GM12892 (cell line): ENCODE measurements at places on chromosomes 5 and 9.

DNA sequence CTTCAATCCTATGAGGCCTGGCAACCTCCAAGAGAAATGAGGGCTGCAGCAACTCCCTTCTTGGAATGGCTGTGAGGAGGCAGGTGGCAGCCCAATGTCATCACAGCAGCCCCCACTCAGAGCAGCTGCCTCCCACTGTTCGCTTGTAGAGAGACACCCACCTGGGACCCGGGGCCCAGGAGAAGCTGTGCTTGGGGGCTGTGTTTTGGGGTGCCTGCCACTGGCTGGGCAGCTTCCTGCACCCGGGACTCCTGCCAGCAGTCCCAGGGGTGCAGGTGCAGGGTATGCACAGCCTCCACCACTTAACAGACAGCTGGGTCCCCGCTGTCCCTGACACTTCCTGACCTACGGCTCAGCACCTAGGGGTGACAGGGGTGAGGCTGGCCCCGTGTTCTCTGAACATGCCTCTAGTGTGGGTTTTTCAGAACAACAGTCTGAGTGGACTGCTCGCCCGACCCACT lies 26.2 kb downstream of the NIPAL4 start:
- DNase-seq = no peak

- DNase-seq = no peak
These were observed 162.6 kb upstream of the DMRT1 start for GRCh38 chr9:678897-679296.

GRCh38 chr9:112819635-112820496 lies 69.3 kb downstream of the SNX30 start:
- DNase-seq = no peak

DNA sequence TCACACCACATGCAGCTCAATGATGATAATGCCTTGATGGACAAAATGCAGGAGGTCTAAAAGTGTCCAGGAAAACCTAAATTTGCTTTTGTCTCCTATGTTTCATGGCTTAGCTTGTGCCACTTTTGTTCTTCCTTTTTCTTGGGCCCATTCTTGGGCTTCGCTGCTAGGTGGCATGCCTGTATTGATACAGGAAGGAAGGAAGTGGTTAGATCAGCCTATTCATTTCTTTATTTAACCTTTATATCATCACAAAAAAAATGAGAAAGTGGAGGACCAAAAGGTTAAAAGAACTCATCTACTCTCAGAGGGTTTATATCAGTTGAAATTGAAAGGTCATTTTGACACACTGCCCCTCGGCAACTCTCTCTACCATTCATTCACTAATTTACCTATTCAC lies 260.2 kb downstream of the ARHGAP26 start:
- no peak for DNase-seq

DNA sequence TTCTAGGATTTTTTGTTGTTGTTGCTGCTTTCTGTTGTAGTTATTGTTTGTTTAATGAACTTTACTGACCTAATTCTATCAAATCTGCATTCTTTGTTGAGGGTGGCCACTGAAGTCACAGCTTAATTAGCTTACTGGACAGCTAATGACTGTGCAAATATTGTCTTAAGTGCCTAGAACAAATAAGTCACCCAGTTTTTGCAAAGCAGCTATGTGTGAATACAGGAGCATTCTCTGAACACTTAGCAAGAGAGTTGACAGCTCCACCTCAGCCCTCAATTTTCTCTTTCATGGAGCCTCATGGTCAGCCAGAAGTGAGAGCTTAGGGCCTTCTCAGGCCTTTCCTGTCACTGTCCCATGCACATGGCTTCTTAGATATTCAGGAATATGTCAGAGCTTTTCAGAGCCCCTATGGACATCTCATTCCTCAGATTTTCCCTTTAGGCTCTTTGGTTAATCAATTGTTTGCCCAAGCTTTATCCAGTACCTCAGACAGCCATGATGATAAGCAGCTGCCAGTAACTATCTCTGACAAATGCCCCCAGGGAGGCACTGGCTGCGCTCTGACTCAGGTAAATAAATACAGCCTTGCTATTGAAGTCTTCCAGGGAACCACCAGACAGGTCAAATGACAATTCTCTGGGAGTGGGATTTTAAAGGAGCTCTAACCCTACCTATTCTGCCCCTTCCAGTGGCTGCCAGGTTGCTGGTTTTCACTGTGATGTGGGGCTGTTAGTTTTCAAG lies 241.4 kb upstream of the IL12B start:
- no peak for DNase-seq

DNA sequence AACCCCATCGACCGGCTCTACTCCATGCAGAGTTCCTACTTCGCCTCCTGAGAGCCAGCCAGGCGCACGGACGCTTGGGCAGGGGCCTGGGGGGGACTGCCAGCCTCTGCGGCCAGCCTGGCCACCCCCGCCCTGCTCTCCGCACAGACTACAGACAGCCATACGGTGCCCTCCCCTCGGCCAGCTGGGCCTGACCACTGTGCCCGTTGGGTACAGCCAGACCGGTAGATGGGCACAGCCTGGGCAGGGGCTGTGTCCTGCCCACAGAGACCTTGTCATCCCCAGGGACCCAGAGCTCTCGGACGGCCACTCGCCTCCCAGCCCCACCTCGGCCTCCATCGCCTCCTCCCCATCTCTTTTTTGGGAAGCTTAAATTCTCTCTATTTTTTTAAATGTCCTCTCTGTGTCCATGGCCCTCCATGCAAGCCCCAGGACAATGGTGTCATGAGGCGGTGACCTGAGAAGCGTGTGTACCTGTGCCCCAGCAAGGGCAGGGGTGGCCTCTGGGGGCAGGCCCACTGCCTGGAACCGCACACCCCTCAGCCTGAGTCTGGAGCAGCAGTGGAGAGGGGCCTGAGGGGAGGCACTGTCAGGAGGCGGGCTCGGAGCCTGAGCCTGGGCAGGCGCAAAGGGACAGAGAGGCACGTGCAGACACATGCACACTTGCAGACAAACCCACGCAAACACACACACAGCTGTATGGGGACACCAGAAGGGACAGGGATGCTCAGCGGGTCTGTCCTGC lies 82.8 kb downstream of the LMX1B start:
- peak; percentile 12 for DNase-seq

GRCh38 chr5:115623658-115624057 lies 2.2 kb downstream of the TMED7 start:
- DNase-seq = no peak

DNA sequence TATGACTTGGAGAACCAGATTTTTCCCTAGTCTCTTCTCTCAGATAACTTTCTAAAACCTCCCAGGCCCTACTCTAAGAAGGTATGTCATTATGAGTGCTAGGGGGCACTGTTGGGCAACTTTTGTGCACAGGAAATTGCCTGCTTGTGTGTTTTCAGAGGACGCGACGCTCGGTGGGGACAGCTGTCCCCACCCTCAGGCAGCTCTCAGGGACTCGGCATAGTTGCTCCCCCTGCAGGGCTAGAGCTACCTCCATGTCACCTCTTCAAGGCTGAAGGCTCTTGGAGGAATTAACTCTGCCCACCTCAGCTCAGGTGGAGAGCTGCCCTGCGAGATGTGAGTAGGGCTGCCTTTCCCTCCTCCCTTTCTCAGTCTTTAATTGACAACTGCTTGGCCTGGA lies 10.2 kb upstream of the TIFAB start:
- DNase-seq = peak; percentile 54

DNA sequence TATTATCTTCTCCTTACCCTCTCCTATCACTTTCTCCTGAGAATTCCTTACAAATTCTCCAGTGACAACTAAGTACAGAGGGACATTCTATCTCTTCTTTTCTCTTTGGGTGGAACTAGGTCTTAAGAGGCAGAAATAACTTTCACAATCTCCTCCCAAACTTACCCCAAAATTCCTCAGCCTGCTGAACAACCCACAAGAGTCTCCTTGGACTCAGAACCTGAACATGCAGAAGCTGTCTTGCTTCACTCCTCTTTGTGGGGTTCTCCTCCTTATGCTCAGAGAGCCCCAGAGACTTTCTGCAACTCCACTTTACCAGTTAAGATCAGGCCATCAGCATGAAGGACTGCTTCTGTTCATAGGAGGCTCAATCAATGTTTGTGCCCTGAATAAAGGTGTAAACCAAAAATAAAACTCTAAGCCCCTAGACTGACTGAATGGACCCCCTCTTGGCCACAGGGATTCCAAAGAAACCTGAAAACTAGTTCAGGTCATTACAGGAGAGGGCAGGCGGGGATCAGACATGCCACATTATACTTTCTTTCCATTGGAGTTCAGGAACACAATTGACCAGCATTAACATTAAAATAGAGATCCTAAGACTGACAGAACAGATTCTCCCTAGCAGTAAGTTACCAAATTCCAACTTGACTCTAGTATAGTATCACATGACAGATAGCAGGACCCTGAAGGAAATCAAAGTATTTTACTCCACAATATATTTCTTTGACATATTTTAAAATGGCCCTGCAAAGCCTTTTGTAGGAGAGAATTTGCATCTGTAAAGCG lies 179.7 kb upstream of the FBXL17 start:
- DNase-seq = no peak

DNA sequence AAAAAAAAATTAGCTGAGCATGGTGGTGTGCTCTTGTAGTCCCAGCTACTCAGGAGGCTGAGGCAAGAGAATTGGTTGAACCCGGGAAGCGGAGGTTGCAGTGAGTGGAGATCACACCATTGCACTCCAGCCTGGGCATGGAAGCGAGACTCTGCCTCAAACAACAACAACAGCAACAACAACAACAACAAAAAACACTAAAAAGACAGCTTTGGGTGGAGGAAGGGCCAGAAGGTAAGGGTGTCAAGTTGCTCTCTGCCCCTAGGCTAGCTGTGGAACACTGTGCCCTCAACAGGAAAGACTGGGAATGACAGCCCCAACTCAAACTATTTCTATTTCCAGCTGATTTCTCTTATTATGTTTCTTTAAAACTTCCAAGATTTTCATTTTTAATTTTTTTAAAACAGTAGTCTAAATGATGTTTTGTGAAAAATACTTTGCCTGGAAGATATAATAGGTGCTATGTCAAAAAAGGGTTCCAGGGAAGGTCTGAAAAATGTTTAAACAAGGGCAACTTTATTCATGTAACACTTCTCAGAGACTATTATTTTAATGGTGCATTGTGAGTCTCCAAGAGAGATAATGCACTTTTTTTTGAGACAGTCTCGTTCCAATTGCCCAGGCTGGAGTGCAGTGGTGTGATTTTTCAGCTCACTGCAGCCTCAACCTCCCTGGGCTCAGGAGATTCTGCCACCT lies 29.9 kb downstream of the CLINT1 start:
- no peak for DNase-seq

DNA sequence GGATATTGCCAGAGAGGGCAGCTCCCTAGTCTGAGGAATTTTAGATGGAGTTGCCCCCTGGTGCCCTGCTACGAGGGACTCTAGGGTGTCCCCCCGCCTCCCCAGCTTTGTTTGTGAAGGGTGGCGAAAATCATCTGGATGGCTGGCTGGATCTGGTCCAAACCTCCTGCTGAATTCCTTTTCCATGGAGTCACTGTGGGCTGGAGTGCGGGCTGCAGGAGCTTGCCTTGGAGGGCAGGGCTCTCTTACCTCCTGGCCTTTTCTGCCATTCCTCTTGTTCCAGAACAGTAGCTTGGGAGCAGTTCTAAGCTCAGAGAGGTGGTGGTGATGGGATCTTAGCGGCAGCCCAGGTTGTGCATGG lies 2.1 kb downstream of the SYNPO start:
- no peak for DNase-seq

DNA sequence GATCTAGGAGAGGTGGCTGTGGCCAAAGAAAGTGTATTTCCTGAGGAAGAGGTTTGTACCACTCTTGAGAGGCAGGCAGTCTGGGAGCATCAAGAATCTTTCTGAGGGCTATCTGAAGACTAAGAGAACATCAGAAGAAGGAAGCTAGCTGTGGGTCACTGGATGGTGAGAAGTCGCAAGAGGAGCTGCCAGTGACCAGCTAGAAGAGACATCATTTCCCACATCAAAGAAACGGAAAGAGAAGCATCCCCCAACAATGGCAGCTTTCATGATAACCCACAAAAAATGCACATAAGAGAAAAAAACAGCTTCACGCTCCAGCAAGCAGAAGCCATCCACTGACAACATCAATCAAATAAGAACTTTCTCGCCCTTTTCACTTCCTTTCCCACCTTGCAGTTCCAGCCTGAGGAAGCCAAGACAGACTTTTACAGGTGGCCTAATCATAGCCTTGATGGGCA lies 25.0 kb upstream of the CEP78 start:
- peak; percentile 12 for DNase-seq

- peak; percentile 65 for DNase-seq
These were observed 134.8 kb downstream of the KCNIP1 start for GRCh38 chr5:170638454-170639220.

- DNase-seq = no peak
These were observed 7.8 kb downstream of the ITGA2 start for GRCh38 chr5:52996979-52997378.

DNA sequence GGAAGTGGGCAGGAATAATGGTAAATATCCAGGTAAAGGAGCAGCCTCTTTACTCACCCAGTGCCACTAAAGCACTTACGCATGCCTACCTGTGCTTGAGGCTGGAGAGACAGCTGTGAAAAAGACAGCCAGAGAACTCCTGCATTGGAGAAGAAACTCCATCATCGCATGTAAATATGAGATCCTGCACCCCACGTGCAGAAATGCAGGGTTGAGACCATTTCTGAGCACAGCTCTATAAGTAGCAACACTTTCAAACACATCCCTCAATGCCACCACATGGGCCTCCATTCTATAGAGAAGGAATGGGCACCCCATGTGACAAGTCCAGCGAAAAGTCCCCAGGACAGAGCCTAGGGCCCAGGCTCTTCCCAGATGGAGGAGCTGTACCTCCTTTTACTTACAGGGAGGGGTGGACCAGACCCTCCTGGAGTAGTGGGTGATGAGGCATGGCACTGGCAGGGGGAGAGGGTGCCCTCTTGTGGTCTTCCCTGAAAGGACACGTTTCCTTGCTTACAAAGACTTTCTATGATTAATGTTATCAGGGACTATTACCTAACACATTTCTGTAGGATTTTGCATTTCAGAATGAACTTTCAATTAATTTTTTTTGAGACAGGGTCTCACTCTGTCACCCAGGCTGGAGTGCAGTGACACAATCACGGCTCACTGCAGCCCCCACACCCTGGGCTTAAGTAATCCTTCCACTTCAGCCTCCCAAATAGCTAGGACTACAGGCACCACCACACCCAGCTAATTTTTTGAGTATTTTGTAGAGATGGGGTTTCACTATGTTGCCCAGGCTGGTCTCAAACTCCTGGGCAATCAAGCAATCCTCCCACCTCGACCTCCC lies 55.3 kb upstream of the IL17B start:
- peak; percentile 46 for DNase-seq

- DNase-seq = no peak
These were observed 4.7 kb downstream of the BOD1 start for GRCh38 chr5:173611706-173612105.

DNA sequence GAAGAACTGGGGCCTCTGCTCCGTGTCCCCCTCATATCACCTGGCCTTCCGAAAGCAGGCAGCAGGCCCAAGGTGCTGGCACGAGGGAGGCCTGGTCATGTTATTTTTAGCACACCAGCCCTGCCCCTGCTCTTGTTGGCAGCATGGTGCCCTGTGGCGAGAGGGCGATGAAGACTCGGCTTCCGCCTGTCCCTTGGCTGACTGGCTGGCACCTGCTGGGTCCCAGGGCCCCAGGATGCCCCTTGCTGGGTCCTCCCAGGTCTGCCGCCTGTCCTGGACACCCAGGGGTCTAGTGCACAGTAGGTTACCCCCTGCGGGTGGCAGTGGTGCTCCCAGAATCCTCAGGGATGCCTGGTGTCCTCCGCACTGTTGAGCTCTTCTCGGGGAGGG lies 77.0 kb downstream of the RXRA start:
- no peak for DNase-seq

- no peak for DNase-seq
These were observed 375.0 kb upstream of the RGMB start for GRCh38 chr5:98398465-98398864.

- DNase-seq = no peak
These were observed 16.7 kb downstream of the TBC1D9B start for GRCh38 chr5:179890751-179891682.

GRCh38 chr5:75067434-75067833 lies 15.1 kb upstream of the GCNT4 start:
- no peak for DNase-seq
